Activated naive CD4-positive, alpha-beta T cell treated with anti-CD3 and anti-CD28 coated beads, Interleukin-2, amount 50 U/mL, for 72 hours (primary cell): ENCODE measurements at places on chromosomes 4 and X.

GRCh38 chr4:27003642-27004113, 143.0 kb downstream of the STIM2 start:
- no peak for DNase-seq

DNA sequence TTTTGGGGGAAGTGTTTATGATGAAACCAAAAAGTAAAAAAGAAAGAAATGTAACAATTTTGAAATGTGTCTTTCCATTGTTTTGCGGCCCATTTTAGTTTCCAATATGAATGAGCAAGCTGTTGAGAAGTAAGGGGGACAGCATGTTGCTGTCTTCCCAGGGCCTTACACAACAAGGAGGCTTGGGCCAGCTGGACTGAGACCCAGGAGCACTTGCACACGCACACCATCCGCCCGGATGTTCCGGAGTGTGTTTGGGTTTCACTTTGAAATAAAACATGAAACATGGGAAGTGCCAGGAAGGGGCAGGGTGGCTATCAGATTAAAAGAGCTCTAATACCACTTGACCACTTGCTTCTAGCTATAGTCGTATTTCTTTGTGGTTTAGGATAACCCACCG, 144.4 kb downstream of the NHS start:
- DNase-seq = no peak

DNA sequence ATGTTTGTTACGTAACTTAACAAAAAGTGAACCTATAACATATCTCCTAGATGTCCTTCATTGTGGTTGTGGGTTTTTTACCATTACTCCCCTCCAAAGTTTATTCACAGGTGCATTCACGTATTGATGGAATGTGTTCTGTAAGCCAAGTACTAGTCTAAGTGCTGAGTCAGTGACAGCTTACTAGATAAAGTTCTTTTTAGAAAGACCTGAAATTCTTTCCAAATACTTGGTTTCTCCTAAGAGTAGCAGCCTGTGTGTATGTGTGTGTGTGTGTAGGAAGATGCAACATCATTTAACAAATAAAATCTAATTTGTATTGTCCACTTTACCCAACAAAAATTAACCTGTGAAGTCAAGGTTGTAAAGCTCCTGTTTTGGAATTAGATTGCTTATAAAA, 22.1 kb downstream of the NAP1L5 start:
- no peak for DNase-seq

GRCh38 chr4:6755088-6755753, 27.3 kb upstream of the KIAA0232 start:
- DNase-seq = no peak

- DNase-seq = no peak
These were observed 135.7 kb upstream of the ANXA10 start for GRCh38 chr4:167956676-167957075.

DNA sequence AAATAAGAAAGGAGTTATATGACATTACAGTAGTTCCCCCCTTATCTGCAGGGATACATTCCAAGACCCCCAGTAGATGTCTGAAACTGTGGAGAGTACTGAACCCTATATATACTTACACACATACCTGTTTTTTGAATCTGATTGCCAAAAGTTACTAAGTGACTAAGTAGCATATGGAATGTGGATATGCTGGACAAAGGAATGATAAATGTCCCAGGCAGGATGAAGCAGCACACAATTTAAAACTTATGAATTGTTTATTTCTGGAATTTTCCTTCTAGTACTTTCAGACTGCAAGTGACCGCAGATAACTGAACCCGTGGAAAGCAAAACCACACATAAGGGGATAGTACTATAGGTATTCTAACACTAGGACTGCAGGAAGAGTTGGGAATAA, 22.7 kb downstream of the UGDH start:
- no peak for DNase-seq

GRCh38 chr4:165384186-165384585, 5.4 kb downstream of the CPE start:
- DNase-seq = no peak

DNA sequence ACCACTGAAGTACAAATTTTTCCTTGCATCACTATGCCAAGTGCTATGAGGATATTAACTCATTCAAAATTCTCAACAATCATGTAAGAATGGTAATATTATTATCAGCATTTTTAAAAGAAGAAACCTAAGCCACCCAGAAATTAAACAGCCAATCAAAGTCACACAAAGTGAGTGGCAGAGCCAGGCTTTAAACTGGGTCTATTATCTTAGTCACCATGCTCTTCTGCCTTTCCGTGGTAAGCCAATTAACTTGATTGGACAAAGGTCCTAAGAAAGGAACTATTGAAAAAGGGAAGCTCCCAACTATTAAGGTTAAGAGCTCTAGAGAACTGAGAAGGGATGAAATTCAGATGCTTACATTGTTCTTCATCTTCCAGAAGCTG, 111.5 kb downstream of the ASB9 start:
- no peak for DNase-seq

- DNase-seq = no peak
These were observed 286.3 kb downstream of the PDGFC start for GRCh38 chr4:156685308-156685707.

GRCh38 chr4:185213877-185214276, 4.5 kb downstream of the SNX25 start:
- no peak for DNase-seq

DNA sequence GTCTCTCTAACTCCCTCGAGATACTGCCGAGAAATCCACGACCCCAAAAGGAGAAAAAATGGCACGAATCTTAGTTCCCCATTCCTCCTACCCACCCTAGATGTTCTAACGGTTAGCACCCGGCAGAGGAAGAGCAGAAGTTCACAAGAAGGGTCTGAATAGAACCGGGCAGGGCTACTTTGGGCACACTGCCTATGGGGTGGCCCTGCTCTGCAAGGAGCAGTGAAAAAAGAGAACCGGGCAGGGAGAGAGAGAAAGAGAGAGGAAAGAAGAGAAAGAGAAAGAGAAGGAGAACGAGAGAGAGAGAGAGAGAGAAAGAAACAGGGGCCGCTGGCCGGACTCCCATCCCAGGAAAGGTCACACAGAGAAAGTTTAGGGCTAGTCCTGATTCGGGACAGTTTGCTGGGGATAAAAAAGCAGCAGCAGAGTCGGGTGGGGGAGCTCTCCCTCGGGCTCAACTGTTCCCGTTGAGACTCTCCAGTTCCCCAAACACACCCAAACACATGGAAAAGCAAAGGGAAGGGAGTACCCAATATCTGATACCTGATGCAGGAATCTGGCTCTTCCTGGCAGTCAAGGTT, 468 bp downstream of the GLA start:
- no peak for DNase-seq

DNA sequence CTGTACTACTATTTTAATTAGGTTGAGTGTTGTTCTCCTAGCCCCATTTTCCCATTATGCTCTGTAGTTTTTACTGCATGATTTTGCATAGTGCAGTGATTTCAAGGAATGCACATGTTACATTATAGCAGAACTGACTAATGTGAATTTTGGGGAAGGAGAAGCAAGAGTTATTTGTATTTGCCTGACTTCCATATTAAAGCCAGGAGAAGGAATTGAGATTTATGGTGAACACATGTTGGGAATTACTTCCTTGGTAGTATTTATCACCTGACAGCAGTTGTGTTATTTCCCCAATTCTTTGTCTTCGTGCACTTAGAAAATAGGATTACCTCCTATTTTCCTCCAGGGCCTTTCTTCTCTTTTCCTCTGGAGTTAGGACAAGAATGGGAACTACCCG, 3.2 kb downstream of the TMEM144 start:
- no peak for DNase-seq
